ENCODE measurements at places on chromosomes 7 and 10. TPM values are rescaled to one million over a fixed set of nuclear protein-coding genes. Genes with fewer than 3 reads are reported as not detected.

- DNase-seq, result peak; percentile 62
Observed at GRCh38 chr10:6151087-6151977, 51.4 kb upstream of the PFKFB3 start.

DNA sequence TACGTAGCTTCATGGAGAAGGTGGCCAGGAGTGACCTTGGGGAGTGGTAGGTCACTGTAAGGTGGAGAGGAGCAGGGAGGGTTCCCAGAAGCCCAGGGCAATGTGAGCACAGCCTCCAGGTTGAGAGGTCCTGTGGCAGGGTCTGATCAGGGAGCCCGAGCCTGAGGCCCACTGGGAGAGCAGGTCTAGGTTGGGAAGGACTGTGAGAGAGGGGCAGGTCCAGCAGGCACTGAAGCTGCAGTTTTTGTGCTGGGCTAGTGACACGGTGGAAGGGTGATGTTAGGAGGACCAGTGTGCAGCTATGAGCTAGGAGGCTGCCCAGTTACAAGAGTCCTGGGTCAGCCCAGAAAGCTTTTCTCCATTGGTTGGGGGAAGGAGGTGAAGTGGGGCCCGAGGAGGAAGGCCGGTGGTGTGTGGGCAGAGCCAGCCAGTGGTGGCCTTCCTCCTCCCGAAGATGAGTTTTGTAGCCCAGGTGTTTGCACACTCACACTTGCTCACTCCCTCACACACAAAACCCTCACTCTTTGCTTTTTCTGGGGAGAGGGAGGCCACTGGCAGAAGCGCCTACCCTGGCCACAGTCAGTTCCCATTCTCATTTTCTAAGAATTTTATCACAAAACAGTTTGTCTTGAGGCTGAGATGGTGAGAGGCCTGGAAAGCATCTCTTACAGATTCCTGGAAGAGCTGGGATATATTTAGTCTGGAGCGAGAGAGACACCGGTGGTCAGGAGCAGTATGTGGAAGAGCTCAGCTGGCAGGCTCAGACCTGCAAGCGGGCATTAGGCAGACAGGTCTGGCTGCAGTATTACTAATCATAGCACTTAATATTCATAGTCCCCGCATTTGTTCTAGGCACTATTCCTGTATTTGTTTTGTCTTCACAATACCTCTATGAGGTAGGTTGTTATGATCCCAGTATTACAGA lies 57.1 kb downstream of the ZNF467 start:
- DNase-seq, result no peak

DNA sequence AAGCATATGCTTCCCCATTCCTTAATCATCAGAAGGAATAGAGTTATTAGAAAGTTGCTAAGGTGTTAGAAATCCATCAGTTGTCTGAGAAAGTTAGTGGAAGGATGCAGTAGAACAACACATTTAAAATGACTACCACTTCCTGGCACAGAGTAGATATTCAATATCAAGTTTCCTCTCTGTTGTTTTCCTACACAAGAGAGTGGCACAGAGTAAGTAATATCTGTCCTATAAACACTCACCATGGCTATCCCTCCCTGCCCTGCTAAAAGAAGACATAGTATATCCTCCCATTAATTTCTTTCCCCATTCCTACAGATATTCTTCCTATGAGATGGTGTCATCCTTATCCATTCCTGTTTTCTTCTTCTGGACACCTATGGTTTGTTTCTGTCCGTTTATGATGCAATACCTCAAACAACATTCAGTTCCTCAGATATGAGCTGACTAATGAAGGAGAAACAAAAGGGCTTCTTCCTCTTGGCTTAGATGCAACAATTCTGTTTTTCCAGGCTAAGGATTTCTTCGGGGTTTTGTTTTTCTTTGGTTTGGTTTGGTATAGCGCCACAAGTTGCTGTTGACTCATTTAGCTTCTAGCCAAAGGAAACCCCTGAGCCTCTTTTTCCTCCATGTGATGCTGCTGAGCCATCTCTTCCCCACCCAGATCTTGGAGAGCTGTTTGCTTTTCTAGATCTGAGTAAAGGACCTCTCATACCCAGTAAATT lies 32.9 kb upstream of the BPGM start:
- no peak for DNase-seq

GRCh38 chr7:21383227-21384220 lies 44.4 kb upstream of the SP4 start:
- DNase-seq, result no peak

Gene HOXA9
- not detected for total RNA-seq

Data from left cardiac atrium (tissue), 4 donors.